ENCODE measurements at places on chromosomes 4 and X.
A peak's percentile ranks its signal among the peaks of the same experiment; 100 is the strongest.

DNA sequence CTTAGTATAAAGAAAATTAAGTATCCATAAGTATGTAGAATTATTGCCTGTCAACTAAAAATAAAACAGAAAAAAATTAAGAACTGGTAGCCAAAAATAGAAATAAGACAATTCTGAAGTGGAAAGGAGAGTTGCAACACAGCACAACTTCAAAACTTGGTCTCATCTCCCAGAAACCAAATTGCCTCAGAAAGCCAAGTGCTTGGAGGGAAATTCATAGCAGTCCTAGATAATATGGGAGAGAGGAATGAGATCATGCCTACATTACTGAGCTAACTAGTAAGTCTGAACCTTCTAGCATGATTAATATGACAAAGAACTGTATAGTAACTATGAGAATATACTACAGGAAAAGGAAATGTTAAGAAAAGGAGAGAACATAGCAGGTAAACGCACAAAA, 256.5 kb downstream of the LDB2 start:
- DNase-seq, result no peak

GRCh38 chr4:141275834-141276233, 55.1 kb downstream of the ZNF330 start:
- DNase-seq, result no peak

GRCh38 chrX:153800746-153801145, 6.3 kb downstream of the SSR4 start:
- DNase-seq, result no peak

DNA sequence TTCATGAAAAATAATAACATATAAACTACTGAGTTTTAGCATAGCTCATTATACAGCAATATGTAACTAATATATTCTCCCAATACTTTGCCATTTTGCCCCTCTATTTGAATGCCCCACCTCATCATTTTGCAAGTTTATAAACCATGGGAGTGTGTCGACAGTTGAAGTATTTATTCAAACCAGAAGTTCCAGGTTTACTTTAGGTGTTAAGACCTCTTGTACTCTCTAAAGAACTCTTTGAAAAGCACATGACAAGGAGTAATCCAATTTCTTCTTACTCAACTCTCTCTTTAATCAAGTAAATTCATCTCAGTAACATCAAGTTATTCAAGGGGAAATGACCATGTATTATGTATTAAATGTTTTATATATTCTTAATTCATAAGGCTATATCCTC, 240.7 kb downstream of the COX18 start:
- DNase-seq, result no peak

- DNase-seq, result no peak
Observed at GRCh38 chrX:6885396-6885795, 262.1 kb upstream of the STS start.

DNA sequence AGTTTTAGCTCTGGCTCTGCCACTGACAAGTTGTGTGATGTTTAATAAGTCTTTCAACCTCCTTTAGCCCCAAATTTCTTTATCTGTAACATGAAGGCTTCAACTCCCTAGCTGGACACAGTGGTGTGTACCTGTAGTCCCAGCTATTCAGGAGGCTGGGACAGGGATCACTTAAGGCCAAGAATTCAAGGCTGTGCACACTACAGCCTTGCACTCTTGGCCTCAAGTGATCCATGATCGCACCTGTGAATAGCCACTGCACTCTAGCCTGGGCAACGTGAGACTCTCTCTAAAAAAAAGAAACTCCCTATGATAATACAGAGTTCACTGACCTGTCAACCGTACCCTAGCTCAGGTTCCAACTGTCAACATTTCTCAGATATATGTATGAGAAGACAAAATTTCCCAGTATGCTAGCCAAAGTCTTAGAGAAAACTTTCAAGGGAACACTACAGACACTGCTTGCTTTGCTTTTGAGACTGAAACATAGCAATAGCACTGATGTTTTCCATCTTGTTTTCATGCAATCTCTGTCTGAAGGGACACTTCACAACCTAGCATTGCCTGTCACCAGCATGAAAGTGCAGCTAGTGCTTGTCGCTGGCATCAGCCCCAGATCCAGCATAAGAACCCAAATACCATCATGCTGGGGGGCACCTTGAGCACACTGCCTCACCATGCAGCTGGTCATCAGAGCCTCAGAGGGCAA, 51.6 kb upstream of the PTPN13 start:
- no peak for DNase-seq

GRCh38 chrX:103687073-103687695, 685 bp upstream of the MORF4L2 start:
- DNase-seq, result peak; percentile 81

DNA sequence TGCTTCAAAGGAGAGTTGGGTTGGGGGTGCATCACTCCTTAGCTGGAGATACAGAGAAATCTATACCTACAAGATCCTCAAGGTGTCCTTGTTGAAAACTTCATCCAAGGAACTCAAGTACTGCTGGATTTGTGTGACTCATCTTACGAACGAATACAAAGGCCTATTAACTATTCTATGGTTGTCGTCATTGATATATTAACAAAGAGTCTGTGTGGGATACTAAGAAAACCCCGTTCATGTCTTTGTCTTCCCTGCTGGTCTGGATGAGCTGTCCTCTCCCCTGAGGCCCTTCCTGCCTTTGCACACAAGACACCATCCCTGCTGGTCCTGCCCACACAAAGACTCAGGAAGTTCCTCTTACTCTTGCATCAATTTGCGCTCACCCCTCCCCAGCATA, 54.9 kb upstream of the IRF2 start:
- no peak for DNase-seq

GRCh38 chrX:107451731-107452130, 2.3 kb downstream of the FRMPD3 start:
- no peak for DNase-seq

- no peak for DNase-seq
Observed at GRCh38 chrX:29299684-29300083, 712.4 kb downstream of the IL1RAPL1 start.

DNA sequence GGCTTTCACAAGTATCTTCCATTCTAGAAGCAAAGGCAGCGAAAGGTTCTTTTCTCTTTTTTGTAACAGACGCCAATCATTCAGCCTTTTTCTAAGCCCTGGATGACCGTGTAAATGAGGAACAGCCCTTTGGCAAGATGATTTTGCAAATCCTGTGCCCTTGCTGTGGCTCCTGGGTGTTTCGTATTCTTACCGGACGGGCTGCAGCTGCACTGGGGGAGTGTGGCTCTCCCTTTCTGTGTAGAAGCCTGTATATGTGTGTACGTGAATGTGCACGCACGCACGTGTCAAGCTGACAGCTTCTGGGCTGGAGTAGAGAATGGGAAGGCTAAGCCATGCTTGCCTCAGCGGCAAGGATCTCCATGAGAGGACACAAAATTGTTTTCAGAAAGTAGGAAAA, 8.2 kb downstream of the GRPEL1 start:
- DNase-seq, result no peak

- DNase-seq, result no peak
Observed at GRCh38 chr4:144820728-144821085, 174.8 kb downstream of the HHIP start.

DNA sequence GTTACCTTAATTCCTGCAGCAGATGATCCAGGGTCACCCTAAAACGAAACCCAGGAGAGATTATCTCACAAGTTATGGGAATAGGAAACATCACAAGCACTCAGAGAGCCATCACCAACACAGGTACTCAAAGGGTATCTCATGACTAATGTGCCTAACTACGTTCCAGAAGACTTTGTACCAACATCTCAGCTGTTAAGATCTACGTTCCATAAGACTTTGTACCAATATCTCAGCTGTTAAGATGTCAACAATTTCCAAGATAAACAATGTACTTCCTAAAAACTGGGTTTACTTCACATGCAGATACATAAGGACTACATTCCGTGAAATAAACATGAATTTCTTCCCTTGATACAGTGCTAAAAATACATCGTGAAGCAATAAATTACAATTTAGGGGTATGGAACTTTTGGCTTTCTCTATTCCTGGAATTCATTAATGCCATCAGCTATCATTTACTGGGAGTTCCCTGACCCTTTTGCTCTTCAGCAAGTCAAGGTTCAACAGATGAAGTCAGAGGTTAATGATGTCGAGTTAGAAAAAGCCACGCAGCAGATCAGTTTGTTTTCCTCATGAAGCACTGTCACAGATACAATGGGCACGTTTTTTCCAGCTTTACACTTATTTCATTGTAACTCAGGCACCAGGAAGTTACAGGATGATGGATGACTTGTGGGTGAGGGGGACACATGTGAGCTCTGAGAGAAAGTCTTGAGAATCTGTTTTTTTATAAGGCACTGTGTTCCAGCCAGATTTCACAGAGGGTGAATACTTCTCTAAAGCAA, 127.0 kb upstream of the ETNPPL start:
- DNase-seq, result no peak

Data from hematopoietic multipotent progenitor cell treated with erythropoietin and hydrocortisone succinate and interleukin-3 and kit ligand, for 8 days (in vitro differentiated cells).